ENCODE measurements at places on chromosomes 3 and 15.

DNA sequence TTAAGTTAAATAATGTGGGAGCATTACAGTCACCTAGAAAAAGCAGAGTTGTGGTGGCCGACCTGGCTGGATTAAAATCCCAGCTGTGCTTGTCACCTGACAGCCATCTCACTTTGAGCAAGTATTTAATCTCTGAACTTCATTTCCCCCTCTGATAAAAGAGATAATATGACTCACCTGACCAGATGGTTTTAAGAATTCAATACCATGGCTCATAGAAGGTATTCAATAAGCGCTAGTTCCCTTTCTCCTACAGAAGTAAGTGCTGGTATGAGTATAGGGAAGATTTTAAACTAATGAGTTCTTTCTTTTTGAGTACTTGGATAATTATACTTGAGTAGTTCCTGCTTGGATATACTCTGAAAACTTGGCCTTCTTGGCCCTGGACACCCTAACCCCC, 325.5 kb downstream of the IL5RA start:
- no peak for DNase-seq

GRCh38 chr3:151171145-151171757, 31.8 kb downstream of the GPR171 start:
- peak; percentile 8 for DNase-seq

GRCh38 chr3:88211096-88211890, 61.5 kb downstream of the C3orf38 start:
- no peak for DNase-seq

GRCh38 chr3:142027735-142028134, 121.6 kb downstream of the TFDP2 start:
- no peak for DNase-seq

GRCh38 chr3:73432023-73432705, 192.6 kb downstream of the PDZRN3 start:
- DNase-seq = no peak

- DNase-seq = no peak
Observed at GRCh38 chr3:12944413-12944812, 103.0 kb upstream of the RPL32 start.

DNA sequence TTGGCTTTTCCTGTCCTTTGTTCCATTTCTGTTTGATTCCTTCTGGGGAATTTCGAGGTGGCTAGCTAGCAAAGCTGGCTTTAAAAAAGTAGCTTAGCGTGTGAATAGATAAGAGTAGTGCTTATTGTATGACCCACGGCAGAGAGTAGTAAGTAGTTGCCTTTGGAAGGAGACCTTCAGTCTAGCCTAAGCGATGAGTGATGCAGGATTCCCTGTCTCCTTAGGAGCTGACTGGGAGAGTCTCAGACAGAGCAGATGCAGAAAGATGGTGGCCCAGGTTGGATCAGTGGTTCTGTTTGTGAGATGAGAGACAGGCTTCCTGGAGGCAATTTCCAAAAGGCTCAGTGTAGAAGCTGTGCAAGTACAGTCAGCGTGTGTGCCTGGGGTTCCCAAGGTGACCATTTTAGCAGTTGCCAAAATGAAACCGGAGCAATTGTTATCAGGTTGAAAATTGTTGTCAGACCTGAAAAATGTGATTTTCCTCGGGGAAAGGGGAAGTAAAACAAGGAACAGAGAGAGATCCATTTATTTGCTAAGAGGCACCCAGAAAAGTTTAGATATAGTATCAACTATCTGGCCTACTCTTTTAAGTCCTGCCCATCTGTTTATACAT, 681 bp upstream of the IL5RA start:
- DNase-seq = no peak

- DNase-seq = no peak
Observed at GRCh38 chr3:126656371-126657134, 1.6 kb upstream of the TXNRD3 start.

DNA sequence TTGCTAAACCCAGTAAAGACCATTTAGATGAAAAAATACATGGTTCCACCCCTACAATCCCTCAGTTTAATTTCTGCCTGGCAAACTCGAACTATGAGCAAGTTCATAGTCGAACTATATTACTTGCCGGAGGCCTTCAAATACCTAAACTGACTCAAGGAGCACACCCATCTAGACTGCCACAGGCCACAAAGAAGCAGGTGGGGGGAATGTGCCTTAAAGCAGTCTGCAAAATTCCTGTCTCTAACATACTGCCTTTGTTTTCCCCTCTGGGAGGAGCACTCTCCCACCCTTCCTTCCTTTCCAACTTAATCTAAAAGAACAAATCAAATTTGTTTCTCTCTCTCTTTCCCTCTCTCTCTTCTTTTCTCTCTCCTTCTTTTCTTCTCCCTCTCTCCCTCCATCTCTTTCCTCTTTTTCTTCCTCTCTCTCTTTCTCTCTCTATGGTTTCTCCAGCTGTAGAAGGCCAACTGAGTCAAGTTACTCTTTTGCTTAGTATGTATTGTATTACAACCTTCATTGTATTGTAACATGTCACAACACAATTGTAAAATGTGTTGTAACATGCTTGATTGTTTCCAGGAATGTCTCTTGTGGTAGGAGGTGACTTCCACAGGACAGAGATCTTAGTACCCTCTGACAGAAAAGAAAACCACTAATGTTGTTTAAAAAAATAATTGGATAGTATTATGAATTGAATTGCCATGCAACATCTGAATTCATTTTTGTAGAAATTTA, 496.3 kb downstream of the ROBO2 start:
- DNase-seq = no peak

DNA sequence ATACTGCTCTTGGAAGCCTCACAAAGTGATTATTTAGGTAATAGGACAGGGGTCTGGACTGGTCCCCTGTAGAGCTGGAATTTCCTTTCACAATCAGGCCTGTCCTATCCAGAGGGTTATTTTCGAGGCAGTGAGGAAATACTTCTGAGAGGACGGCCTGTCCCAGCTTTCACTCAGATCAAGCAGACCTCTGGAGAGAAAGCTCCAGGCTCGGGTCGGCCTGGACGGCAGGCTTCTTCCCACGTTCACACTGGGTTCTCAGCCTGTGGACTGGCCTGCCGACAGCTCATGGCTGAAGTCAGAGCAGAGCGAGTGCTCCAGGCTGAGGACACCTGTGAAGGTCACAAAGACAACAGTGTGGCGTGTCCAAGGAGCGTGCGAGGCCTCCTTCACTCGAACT, 405.3 kb downstream of the VPS13C start:
- no peak for DNase-seq

DNA sequence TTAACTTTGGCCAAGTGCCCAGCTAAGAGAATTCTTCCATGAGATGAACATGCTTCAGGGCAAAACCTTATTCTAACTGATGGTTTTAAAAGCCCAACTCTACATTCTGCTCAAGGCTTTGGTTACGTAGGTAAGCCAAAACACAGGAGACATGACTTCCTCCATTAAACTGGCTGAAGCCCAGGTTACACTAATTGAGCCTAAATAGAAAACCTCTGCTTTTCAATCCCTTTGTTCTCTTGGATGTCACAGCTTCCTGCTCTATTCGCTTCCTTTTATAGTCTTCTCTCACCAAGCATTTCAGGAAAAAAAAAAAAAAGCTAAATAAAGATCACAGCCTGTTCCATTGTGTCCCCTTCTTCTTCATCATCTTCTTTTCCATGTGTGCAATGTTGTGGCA, 420.4 kb downstream of the TIGIT start:
- no peak for DNase-seq

GRCh38 chr15:36803773-36804172, 224.3 kb downstream of the CDIN1 start:
- no peak for DNase-seq

GRCh38 chr3:32281570-32282106, 43.2 kb downstream of the CMTM8 start:
- no peak for DNase-seq

- no peak for DNase-seq
Observed at GRCh38 chr3:133851266-133851906, 44.3 kb downstream of the RAB6B start.

DNA sequence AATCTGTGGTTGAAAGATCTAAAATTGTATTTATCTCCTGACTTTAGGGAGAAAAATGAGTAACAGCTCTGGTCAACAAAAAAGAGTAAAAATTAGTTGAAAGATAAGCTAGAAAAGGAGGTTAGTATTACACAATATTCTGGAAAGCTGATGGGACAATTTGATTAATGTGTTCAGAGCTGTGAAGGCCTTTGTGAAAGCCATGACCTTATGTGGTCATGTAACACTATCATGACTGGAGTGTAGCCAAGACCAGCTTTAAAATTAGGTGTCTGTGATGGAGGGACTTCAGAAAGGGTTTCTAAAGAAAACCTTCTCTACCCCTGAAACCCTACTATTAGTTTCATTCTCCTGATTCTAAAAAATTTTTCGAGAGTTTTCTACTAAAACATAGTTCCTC, 127.2 kb downstream of the NFKBIZ start:
- no peak for DNase-seq

DNA sequence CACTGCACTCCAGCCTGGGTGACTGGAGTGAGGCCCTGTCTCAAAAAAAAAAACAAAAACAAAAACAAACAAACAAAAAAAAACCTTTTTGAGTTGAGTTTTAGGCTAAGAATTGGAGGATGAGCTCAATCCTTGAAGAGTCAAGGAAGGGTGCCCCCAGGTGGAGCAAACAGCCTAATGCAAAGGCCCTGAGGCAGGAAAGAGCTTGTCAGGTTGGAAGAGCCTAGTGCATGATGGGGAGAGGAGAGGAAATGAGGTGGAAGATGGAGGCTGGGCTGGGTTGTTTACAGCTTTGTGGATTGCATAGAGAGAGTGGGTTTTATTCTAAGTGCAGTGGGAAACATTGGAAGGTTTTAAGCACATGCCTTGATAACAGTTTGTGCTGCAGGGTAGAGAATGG, 2.1 kb upstream of the SNX22 start:
- DNase-seq = no peak

DNA sequence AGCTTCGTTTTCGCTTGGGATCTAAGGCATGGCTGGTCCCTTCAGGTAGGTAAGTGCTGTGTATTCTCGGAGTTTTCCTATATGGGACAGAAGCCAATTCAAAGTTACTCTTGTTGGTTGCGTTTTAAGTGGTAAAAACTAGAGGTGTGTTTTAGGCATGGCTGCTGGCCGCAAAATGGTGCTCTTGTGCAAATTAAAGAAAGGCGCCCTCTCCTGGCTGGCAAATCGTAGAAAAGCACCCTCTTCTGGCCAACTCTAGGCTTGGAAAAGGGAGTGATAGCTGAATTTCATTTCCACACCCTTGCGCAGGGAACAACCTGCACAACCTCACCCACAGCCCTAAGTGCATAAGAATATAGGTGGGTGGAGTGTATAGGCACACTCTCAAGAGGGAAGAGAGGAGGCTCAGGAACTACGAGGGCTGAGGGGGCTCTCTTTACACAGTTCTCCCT, 23.5 kb downstream of the DRD3 start:
- peak; percentile 12 for DNase-seq

GRCh38 chr3:5466065-5466464, 278.6 kb downstream of the EDEM1 start:
- DNase-seq = no peak

DNA sequence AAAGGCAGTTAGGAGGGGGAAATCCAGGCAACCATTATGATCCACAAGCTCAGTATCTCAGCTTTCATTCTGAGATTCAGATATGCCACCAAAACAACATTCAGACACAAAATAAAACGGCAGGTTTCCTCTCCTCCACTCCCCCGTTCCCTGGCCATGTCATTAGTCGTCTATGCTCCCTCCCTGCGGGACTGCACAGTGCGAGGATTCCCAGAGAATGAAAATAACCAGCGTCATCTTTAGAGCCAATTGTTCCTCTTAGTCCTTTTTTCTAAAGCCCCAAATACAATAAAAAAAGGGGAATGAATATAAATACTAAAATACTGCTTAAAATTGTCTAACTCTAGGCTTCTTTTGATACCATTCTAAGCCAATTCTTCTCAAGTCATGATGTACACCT, 7.8 kb upstream of the SLCO3A1 start:
- DNase-seq = no peak

- no peak for DNase-seq
Observed at GRCh38 chr15:100224206-100225185, 117.3 kb downstream of the ADAMTS17 start.

GRCh38 chr15:31974855-31975829, 55.2 kb upstream of the CHRNA7 start:
- no peak for DNase-seq

GRCh38 chr15:78996894-78997275, 52.0 kb upstream of the CTSH start:
- no peak for DNase-seq

- no peak for DNase-seq
Observed at GRCh38 chr15:75109021-75109735, 85.8 kb downstream of the PPCDC start.

DNA sequence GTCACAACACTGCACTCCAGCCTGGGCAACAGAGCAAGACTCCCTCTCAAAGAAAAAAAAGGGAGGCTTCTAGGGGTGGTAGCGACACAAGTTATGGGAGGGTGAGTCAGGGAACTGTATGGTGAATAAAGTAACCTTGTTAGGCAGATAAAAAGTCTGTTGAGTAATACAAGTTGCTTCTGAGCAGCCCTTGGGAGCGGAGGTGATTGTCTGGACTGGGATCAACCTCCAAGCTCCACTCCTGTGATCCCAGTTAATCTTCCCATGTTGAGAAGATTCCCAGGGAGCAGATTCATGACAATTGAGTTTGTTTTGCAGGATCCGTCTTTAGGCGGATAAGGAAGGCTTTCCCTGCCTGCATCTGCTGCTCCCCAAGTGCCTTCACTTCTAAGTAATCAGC, 335.9 kb downstream of the THSD4 start:
- no peak for DNase-seq

DNA sequence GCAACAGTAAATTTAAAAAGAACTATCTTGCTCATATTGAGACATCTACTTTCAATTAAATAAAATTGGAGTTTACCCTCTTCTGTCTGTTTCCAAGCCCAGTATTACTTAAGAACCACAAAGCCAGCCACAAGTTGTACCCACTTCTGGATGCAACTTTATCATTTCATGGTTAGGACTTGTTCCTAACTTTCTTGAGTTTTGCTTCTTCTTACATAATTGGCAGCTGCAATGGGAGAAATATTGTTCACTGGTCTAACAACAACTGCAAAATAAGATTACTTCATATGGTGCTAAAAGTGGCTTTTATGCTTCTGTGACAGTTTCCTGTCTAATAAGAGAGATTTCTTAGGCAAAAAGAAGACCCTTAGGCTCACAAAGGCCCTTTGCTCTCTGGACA, 240.6 kb downstream of the OTOL1 start:
- DNase-seq = no peak

DNA sequence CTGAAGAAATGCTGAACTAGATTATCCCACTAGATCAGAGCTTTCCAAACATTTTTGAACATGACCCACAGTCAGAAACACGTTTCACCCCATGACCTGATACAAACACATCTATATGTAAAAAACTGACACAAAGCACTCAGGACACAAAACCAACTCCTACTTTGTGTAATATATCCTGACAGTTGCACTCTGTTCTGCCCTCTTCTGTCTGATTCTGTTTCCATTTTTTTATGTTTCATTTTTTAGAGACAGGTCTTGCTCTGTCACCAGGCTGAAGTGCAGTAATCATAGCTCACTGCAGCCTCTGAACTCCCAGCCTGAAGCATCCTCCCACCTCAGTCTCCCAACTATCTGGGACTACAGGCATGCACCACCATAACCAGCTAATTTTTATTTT, 15.8 kb upstream of the RFTN1 start:
- no peak for DNase-seq

GRCh38 chr3:76442374-76442915, 597.5 kb upstream of the ROBO2 start:
- no peak for DNase-seq

Data from naive B cell (primary cell).